ENCODE measurements at places on chromosomes 1 and 21.

DNA sequence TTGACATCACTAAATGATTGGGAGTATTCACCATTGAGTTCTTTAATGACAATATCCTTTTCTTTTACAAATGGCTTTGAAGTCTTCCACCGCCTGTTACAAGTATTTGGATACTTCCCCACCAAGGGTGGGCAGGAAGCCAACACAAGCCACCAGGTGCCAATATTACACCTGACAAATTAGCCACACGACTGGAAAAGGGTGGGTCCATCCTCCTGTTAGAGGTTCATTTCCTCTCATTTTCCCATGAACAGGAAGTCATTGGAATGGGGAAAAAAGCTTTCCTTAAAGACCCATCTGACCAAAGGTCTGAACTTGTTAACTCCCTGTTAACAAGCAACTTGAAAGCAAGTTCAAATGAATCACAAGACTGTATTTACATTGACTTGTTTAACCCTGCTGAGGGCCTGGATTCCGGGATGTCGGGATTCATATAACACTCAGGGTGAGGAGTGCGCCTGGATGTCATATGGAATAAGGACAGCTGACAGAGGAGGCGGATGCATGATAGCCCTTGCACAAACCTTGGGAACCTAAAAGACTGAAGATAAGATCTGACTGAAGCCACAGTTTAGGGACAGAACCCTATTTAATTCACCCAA is 40.5 kb upstream of the PROX1 start:
- no peak for ATAC-seq

- peak; percentile 29 for ATAC-seq
Measured at GRCh38 chr21:36909901-36910561, 56.4 kb downstream of the HLCS start.

DNA sequence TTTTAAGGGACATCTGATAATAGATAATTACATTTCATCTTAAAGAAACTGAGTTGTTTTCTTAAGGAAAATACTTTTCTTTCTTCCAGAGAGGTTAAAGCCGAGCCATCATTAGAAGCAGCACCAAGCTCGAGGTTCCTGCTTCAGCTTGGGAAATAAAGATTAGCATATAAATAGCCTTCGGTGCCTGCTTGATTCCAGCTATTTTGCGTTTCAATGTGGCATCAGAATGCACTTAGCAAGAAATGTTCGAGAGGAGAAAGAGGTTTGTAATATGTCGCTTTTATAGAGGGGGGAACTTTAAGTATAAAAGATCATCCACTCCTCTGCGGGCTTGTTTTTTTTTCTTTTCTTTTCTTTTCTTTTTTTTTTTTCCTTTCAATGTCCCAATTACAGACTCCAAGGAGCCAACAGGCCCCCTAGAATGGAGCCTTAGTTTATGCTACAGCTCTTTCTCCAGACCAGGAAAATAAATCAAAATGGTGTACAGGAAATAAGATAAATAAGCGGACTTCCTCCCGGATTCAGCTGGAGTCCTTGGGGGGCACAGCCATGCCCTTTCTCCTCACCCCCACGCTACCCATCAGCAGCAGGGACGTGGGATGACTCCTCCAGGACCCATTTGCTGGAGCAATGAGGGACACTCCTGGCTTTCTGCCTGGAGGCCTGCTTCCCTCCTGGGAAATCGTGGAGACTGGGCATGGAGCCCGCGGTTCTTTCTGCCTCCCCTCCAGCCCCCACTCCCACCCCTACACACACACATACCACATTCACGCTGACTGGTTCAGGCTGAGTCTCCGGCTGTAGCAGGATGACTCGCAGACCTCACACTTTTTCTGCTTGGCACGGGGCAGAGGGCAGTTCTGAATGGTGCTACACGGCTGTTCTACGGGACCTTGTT is 131.6 kb downstream of the RRAGC start:
- peak; percentile 91 for ATAC-seq

DNA sequence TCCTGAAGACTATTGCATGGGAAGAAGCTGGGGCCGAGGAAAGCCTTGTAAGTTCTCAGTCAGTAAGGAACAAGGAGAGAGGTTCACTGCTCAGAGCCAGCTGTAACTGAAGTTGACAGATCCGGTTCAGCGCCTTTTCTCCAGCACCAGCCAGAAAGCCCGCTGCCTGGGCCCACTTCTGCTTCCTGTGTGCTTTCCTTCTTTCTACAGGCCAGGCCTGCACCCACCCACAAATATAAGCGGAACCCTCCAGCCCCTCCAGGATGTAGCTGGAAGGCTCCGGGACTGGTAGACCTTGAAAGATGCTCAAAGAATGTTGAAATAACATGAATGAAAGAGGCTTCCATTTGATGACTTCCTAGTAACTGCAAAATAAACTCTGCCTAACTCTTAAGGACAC is 38.8 kb downstream of the PARP1 start:
- ATAC-seq, result no peak

DNA sequence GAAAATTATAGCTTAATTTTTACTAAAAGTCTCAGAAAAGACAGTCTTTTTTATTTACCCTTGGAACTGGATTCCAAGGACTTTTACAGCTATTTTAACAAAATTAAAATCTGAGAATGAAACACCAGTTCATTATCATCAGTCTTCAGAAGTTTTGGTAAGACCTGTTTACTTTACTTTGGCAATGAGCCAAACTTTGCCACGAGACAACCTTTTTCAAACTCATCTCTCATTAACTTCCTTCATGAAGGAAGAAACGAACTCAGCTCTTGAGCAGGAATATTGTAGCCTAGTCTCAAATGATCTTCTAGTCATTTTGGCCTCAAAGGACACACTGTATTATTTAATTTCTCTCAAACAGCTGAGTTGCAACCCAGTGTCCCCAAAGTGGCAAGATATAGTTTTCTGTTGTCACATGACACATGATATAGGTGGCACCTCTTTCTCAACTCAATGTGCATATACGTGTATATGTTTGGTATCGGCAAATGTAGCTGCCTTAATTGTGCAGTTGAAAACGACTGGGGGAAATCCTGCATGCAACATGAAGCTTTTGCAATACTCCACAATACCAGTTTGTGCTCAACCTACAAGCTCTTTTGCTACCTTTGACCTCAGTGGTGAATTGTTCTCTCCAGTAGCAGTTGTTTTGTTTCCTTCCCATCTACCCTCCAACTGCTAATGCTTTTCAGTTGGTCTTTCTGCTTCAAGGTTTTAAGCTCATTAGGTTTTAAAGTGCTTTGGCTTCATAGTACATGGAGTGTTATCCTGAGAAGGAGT is 8.4 kb upstream of the GNG4 start:
- ATAC-seq, result no peak

- peak; percentile 30 for ATAC-seq
Measured at GRCh38 chr1:6440198-6441126, 15.9 kb downstream of the ESPN start.

DNA sequence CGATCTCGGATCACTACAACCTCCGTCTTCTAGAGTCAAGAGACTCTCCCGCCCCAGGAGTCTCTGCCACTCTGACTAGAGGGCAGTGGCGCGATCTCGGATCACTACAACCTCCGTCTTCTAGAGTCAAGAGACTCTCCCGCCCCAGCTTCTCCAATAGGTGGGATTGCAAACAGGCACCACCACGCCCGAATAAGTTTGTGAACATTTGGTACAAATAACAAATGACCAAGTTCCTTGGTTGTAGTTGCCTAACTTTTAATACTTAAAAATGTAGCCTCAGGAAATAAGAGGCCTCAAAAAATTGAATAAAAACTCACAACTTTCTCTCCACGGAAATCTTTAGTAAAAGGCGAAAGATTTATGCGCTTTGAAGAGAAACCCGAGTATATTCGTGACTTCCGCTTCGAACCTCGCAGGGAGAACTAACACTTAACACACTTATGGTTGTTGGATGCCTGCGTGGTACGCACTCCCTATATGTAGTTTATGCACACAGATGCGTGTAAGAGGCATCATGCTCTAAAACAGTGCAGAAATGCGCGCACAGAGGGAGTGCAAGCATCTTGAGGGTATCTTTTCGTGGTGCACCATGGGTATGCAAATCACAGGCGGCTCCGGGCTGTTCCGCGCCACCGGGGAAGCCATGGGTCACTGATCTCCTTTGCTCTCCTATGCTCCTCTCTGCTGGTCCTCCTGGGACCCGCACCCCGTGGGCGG is 11.4 kb downstream of the BTBD19 start:
- peak; percentile 90 for ATAC-seq

DNA sequence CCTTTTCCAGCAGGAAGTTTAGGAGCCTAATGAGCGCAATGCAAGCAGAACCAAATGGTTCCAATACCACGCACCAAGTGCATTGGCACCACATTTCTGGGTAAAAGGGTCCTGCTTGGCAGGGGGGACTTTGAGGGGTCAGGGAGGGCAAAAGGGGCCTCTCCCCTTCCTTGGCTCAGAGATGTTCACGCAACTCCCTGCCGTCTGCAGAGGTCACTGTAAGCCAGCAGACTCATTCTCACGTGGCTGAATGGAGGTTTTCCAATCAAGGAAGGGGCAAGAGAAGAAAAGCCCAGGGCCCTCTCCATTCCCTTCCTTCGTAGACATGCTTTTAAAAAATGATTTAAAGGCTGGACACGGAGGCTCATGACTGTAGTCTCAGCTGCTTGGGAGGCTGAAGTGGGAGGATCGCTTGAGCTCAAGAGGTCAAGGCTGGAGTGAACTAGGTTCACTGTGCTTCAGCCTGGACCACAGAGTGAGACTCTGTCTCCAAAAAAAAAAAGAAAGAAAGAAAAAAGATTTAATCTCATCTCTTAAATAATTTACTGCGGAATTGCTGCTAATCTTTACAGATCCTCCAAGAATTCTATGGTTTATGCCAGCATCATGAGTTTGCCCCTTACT is 80.3 kb downstream of the RUNX3 start:
- no peak for ATAC-seq

DNA sequence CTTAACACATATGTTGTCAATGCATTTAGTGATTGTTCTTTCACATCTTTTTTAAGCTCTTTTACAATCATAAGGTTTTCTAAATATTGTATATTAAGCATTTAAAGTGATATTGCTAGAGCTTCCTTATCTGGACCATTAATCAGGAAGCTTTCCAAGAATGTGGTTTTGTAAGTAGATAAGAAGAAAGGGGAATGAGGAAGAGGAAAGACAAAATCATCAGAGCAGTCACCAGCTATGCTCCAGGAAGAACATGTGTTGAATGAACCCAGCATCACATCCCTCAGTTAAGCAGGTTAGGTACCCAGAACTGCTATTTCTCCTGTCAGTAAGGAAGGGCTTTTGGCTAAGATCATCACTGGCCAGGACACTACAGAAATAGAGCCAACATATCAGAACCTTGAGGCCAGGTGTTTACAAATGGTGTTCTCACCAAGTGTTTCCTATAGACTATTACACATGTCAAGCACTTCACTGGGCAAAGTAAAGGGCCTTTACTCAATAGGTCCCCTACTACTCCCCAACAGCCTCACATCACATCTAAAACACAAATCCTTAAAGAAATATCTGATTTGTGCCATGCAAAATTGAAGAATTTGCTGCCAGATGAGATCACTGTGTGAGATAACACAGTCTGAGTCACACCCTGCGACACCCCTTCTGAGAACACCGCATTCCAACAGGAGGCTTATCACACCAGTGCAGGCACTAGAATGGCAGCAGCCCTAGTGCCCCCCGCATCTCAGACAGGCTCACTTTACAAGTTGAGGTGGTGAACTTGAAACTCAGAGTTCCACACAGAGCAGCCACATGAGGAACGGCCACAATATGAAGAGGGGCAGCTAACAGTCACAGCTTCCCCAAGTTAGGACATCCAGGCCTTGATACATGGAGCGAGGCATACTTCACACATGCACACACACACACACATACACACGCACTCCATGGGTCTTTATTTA is 1.8 kb upstream of the SPRR2A start:
- no peak for ATAC-seq

- no peak for ATAC-seq
Measured at GRCh38 chr1:19798486-19799229, 1.1 kb downstream of the TMCO4 start.

DNA sequence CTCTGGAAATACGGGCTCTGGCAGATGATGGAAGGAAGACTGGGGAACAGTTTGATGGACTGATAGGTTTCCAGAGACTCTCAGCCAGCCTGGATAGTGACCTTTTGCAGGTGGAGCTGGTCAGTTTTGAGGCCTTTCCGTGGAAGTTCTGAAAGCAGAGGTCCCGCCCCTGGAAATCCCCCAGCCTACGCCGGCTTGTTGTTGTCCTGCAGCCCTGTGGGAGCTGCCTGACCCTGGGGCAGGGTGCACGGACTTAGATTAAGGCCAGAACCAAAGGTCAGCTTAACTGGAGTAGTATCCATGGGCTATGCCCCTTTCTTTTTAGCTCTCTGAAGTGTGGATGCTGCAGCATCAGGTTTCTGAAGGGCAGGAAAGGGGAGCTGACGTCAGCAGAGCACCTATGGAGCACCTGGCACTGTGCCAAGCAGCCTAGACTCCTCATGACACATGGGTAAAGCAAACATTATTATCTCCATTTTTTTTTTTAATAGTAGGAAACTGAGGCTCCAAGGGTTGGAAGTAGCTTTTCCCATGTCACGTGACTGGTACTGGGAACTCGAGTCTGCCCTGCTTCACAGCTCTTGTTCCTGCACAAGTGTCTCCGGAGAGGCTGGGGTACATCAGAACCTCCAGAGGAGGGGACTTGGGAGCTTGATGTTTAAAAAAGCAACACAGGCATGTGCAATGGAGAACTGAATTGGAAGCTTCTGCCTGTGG is 38.5 kb downstream of the IER5 start:
- no peak for ATAC-seq

- ATAC-seq, result no peak
Measured at GRCh38 chr1:22249928-22250680, 107.2 kb upstream of the WNT4 start.

GRCh38 chr1:21647431-21648351 is 21.5 kb downstream of the RAP1GAP start:
- ATAC-seq, result peak; percentile 71

- no peak for ATAC-seq
Measured at GRCh38 chr1:145999321-146000024, 3.1 kb upstream of the TXNIP start.

DNA sequence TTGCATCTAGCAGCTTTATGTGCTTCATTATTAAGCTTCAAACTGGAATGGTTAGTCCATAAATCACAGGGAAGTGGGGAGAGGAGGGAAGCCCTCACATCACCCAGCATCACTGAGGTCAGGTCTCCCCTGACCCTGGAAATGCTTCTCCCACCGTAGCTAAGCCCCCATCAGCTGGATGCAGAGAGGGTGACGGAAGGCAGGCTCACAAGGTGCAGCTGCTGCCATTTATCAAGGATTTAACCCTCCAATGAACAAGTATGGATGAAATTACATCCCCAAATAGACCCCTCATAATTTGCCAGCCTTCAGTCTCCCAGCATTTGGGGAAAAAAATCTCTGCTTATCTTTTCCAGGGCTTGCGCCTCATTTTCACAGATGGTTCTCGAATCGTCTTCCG is 60.8 kb downstream of the PGM1 start:
- ATAC-seq, result no peak

- ATAC-seq, result no peak
Measured at GRCh38 chr1:247110627-247111258, 6.6 kb upstream of the ZNF669 start.

- ATAC-seq, result peak; percentile 64
Measured at GRCh38 chr1:215681041-215681440, 113.9 kb downstream of the KCTD3 start.
